ENCODE measurements at places on chromosomes 12 and 14.

GRCh38 chr12:55676707-55677106 is 31.0 kb downstream of the ITGA7 start:
- DNase-seq, result no peak

- no peak for DNase-seq
Observed at GRCh38 chr12:66320996-66321395, 18.7 kb downstream of the HELB start.

GRCh38 chr14:58296726-58297125 is 1.6 kb upstream of the ARID4A start:
- no peak for DNase-seq

GRCh38 chr12:71653137-71653536 is 10.5 kb downstream of the ZFC3H1 start:
- no peak for DNase-seq

- DNase-seq, result no peak
Observed at GRCh38 chr14:95533391-95533821, 1.4 kb upstream of the GLRX5 start.

- DNase-seq, result no peak
Observed at GRCh38 chr12:119780786-119781434, 96.2 kb downstream of the CIT start.

- DNase-seq, result no peak
Observed at GRCh38 chr12:100867639-100868393, 73.2 kb downstream of the ANO4 start.

DNA sequence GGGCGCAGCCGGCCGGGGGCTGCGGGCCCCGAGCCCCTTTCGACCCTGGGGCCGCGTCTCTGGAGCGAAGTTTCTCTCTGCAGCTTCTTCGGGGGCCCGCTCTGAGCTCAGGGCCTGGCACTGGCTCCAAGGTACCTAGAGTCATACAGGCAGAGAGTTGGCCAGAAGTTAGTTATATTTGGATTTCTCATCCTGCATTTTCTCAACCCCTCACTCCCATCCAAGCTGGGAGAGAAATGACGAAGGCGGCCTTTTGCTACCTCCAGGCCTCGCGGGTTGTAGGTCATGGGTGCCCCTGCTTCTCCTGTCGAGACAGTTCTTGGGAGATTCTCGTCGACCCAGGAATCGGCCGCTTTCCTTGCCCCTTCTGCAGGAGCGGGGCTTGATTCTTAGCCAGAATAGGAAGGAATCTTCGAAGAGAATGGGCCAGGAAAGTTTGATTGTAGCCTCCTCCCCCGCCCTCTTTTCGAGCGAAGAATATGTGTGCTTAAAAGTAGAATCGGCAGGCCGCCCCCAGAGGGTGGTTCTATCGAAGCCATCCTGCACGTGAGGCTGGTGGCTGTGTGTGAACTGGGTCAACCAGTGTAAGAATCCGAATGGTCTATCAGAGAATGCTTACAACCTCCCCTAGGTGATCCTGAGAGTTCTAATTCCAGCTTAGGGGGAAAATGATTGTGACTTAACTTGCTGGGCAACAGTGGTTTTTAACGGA is 785 bp downstream of the MLEC start:
- DNase-seq, result no peak

- DNase-seq, result no peak
Observed at GRCh38 chr12:64110864-64111263, 111.2 kb downstream of the KICS2 start.

DNA sequence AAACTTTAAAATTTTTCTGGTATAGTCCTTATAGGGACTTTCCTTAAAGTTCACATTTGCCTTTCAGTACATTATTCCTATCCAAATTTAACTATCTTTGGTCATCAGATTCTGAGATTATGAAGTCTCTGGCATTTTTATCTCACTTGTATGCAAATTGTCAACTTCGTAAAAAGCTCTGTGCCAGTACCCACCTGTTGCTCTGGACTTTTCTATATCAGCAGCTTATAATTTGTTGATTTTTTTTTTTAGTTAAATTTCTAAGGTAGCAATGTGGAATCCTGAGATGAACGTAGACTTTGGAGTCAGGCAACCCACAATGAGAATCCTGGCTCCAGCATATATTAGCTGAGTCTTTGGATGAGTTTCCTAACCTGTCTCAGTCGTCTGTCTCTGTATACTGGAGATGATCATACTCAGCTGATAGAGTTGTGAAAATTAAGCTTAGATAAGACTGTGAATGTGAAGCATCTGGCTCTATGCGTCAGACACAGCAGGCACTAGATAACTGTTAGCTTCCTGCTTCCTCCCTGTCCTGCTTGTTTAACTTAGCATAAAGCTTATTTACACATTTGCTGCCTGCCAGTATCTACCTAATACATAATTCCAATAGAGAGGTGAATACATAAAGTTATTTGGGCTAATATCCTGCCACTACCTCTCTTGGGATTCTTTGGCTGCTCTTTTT is 59.8 kb downstream of the MARK3 start:
- DNase-seq, result no peak

DNA sequence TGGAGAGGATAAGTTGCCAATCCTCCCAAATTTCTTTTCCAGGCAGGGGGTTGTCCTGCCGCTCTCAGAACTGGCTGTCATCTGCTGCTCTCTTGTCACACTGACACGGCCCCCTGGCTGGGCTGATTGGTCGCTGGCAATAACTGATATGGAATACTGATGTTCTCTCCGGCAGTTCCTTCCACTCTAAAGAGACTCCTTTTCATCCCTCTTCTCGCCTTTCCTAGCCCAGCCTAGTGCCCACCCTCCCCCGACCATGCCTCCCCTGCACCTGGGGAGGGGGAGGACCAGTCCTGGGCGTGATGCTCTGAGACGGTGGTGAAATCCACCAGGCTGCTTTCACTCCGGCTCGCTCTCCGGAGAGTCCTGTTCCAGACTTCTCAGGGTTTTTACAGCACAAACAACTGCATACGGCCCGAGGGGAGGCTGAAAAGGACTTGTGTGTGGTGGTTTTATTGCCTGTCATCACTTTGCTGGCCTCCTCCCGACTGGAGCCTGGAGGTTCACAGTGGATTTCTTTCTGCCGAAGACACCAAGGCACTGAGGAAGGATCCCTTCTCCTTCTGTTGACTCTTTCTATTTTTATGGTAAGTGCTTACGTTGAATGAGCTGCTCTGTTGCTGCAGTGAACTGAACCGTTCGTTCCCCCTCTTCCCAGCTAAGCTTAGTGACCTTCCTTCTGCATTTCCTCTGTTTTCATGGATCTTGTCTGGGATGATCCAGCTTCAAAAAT is at the start of gene ANO4:
ANO4 (plus strand) TSS at position 336 of the 733 bp plus-strand sequence. CDS start 107,010 bp downstream, outside the sequence.
- no peak for DNase-seq
